Stimulated activated CD4-positive, alpha-beta T cell treated with anti-CD3 and anti-CD28 coated beads, Interleukin-1b, Interleukin-23, amount 100 ng/mL, for 24 hours (primary cell): ENCODE measurements at places on chromosomes 2 and 18.

GRCh38 chr2:9631878-9632700 is 1.3 kb upstream of the YWHAQ start:
- no peak for DNase-seq

DNA sequence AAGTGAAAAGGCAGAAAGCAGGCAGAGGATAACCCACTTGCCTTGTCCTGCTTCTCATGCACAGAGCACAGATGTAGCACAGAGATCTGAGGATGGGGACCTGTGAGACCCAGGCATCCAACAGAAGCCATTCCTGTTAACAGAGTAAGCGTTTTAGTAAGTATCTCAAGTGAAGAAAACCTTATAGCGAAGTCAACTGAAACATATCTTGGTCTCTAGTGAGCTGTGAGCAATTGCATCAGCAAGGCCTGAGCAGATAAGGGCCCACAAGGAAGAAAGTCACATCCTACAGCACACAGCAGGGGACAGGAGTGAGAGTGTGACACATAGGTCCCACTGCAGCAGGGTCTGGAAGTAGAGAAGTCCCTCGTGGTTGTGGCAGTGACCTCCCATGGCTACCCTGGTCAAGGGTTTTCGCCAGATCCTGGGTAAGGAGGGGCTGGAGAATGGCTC is 248.7 kb upstream of the TNP1 start:
- no peak for DNase-seq

GRCh38 chr18:57167617-57168308 is 20.9 kb downstream of the BOD1L2 start:
- no peak for DNase-seq

DNA sequence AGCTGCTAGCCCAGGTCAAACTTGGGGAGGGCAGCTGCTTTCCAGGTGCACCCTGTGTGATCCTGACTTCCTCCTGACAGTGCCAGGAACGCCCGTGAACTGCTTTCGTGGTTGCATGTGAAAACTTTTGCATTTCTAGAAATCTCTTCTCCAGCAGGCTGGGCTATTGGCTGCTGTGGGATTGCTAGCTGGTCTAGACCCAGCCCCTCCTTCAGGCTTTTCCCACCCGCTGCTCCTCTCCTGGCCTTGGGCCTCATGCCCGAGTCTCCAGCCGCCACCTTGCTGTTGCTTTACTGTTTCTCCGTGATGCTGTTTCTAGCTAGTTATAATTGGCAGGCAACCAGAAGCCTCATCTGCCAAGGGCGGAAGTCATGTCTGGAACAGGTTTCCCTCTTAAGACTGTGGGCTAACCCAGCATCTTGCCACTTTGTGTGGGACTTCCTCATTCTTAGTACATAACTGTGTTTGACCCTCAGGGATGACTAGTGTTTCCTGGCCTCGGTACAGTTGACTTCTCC is 27.0 kb upstream of the MGAT4A start:
- DNase-seq, result no peak

DNA sequence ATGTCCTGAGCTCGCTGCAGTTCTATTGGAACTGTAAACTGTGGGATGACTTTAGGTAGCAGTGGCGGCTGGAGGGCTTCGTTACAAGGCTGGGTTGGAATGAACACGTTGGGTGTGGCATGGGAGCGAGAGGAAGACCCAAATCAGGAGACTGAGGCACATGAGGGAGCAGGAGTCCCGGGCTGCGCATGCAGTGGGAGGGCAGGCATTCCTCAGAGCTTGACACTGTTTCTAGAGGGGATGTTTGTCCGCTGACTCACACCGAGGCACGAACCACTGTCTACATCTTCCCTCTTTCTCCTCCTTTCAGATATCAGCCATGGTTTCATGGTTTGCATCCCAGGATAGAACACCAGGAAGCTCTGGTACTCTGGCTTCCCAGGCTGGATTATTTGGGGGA is 40.6 kb upstream of the LAMA1 start:
- DNase-seq, result no peak

DNA sequence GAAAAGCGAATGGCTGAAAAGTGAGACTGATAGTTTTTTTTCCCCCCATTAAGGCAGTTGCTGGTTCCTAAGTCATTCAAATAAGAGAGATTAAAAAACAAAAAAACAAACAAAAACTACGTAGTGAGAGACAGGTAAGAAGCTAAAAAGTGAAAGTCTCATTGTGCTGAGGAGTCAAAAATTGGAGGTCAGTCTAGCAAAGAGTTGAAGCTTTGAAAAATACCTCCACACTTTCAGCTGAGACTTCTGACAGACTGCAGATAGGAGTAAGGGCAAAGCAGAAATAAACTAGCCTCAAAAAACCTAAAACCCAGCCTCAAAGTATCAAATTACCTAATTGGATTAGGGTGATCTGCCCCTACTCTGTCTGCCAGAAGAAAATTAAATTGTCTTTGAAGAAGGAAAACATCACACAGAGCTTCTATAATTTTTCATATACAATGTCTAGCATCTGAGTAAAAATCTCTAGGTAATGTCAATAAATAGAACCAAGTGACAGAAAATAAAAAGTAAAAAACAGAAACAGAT is 10.9 kb upstream of the EIF2AK3 start:
- no peak for DNase-seq

DNA sequence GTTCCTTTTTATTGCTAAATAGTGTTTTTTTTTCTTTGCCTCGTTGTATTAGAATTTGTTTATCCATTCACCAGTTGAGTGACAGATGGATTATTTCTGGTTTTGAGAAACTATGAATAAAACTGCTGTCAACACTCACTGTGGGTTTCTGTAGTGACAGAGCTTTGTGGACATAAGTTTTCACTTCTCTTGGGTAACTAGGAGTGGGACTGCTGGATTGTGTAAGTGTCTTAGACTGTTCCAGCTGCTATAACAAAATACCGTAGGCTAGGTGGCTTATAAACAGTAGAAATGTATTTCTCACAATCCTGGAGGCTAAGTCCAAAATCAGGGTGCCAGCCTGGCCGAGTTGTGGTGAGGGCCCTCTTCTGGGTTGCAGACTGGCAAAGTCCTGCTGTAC is 71.9 kb downstream of the TNFRSF11A start:
- no peak for DNase-seq

GRCh38 chr2:67823726-67824125 is 239.1 kb downstream of the C1D start:
- no peak for DNase-seq

DNA sequence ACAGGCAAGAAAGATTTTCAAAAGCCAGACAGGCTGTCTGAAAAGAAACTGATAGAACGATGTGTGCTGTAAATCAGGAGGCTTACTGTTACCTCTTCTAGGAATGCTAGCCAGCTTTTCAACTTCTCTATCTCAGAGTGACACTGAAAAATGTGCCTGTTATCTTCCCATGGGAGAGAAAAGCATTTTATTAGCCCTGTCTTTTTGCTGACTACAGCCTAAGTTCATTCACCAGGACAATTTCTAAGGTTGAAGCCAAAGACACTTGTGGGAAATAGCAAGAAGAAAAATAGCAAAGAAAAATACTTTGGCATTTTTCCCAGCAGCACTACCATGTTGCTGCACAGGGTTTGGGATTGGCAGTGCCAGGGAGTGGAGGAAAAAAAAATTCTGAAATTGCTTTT is 34.0 kb downstream of the ABCB11 start:
- no peak for DNase-seq

DNA sequence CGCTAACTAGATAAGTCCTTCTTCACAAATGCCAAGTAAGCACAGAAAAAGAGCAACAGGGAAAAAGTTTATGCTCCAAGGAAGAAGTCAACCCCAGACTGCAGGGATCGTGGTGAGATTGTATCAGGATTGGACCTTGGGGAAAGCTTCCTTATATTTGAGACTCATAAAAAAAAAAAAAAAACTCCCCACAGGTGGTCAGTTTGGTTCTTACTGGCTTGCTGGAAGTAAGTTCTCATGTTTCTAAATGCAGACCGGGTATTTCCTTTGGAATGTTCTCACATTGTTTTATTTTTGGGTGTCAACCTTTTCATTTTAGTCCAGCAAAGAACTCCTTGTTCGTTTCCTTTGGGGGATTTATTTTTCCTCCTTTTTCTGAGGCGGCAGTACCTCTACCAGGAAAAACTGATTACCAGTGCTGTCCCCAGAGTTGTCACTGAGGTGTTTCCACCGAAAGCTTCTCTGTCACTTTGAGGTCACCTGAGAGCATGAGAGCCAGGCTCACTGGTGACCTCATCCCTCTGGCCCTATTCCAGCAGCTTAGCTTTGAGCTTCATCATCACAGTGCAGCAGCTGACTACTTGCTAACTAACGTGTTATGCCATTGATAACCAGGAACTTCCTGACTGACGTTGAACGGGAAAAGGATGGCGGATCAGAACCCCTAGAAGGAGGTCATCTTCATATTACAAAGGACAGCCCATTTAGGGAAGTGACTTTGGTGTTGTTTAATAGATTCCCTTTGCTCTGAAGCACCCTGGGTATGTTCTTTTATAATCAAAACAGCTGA is 16.8 kb upstream of the ATP8B1 start:
- DNase-seq, result no peak

- no peak for DNase-seq
Measured at GRCh38 chr2:102345329-102345920, 10.2 kb upstream of the IL18R1 start.

GRCh38 chr2:60486551-60486950 is 66.9 kb downstream of the BCL11A start:
- DNase-seq, result no peak

- no peak for DNase-seq
Measured at GRCh38 chr2:18790509-18791171, 201.3 kb upstream of the NT5C1B start.

DNA sequence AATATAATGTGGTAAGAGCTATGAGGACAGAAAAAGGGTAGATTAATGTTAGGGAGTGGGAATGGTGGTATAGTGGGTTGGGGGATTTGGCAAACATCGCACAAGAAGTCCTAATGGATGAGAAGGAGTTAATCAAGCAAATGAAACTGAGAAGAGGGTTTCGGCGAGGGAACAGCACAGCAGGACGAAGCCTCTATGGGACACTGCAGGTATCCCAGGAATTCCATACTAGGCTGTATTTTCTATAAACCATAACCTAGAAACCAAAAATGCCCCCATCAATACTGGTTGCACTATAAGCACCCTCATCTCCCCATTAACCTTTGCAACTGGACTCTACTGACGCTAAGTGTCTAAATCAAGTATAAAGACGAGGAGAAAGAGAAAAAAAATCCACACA is 10.3 kb downstream of the WDFY1 start:
- no peak for DNase-seq

DNA sequence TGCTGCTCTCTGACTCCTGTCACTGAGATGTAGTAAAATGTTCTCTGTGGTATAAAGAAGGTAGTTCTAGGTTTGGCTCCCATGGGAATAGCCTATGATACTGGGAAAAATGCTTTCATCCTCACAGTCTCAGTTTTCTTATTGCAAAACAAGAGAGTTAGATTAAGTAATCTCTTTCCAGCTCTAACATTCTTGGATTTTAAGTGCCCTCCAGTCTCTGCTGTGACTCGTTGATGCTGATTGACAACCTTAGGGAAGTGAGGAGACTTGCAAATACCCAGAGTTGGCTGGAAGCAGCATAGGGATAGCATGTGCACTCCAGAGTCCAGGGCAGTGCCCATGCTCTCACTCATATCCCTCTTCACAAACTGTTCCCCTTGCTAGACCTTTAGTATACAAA is 534.9 kb downstream of the SLC4A3 start:
- DNase-seq, result no peak

DNA sequence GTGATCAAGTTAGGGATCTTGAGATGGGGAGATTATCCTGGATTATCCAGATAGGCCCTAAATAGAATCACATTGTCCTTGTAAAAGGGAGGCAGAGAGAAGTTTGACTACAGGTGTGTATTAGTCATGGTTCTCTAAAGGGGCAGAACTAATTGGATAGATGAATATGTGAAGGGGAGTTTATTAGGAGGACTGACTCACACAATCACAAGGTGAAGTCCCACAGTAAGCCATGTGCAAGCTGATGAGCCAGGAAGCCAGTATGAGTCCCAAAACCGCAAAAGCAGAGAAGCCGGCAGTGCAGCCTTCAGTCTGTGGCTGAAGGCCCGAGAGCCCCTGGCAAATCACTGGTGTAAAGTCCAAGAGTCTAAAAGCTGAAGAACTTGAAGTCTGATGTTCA is 275.8 kb downstream of the KCNS3 start:
- no peak for DNase-seq

DNA sequence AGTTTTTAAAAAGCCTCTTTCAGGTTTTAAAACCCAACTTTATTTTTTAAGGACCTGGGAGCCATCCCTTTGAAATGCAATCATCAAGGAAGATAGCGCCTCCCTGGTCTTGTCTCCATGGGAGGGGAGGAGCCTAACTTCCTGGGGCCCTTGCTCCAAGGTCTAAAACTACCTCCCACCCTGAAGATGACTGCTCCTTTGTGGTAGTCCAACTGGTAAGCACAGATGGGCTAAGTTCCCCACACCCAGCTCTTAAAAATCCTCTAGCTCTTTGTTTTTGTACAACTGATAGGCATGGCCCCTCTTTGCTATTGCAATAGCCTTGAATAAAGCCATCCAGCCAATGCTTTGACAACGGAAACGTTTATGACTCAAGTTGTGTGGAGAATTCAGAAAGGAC is 716.8 kb downstream of the CBLN2 start:
- no peak for DNase-seq

- DNase-seq, result no peak
Measured at GRCh38 chr2:173353556-173353955, 1.1 kb upstream of the CDCA7 start.

GRCh38 chr18:23135550-23136325 is 453 bp downstream of the CABLES1 start:
- no peak for DNase-seq

DNA sequence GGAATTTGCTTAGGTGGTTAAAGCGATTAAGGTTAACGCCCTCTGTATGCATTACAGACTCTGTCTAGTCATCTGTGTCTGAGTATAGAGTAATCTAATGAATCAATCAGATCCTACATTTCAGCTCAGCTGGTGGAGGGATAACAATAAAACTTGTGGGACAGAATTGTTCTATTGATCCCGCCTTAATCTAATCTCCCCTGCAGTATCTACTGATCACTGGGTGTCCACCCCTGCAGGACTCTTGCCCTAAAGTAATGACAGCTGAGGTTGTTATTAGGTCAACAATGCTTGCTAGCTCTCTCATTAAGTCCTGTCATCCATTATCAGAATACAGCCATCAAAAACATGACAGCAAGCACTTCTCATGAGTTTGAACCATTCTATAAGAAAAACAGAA is 462.6 kb upstream of the TMEFF2 start:
- no peak for DNase-seq

DNA sequence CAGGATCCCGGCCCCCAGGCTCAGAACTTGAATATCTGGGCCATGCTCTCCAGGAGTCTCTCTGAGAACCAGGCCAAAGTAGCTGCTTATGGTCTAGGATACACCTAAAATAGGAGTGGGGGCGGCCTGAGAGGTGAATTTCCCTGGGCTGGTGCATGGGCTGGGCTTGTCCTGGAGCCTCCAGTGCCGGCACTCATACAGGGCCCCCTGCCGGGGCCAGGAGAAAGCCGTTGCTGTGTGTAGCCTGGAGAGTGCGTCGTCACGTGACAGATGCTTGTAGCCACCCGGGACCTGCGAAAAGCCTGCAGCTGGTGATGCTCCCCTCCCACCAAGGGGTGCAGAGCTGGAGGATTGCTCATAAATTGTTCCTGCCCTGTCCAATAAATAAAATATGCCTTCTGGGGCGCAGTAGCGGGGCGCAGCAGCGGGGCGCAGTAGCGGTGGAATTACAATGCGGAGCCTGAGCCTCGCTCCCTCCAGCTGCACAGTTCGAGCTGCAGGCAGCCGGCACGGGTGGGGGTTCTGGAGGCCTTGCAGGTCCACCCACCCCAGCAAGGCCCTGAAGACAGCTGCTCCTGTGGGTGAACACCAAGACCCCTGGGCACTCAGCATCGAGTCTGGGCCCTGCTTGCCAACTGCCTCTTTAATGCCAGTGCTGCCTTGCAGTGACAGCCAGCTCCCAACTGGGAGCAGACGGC is 289.9 kb downstream of the NDUFA10 start:
- no peak for DNase-seq

GRCh38 chr2:240958366-240959213 is 39.8 kb upstream of the SNED1 start:
- DNase-seq, result no peak
